ENCODE measurements at places on chromosomes 16 and 17.

DNA sequence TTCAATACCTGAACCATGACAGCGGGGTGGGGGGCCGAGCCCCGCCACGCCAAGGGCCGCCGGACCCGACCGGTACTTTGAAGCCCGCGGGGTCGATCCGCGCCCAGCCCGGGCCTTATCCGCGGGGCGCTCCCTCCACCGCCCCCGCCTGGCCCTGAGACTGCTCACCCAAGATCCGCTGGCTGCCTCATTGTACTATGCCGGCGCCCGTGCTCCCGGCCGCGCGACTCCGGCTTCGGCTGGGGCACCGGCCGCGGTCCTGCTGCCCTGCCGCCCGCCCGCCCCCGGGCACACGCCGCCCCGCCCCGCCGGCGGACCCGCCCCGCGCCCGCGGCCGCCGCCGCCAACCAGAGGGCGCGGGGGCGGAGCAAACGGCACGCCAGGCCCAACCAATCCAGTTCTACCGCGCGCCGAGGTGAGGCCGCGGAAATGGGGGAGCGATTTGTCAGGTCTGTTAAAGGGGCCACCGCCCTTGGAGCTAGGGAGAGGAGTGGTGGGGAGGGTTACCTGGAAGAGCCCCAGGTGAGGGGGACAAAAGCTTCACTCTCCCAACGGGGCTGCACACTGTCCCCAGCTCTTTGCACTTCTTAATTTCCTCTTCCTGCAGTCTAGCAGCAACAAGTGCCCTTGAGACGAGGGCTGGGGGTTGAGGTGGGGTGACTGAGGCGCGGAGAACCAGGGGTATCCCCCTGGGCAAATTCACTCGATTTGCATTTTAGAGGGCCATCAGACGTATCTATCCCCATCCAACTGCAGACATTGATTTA, at the start of gene TEX2:
TSS of gene TEX2 (minus strand) at position 261 of the 767 bp plus-strand sequence. CDS start 49,043 bp downstream, outside the sequence.
- peak; percentile 97 for DNase-seq

- no peak for DNase-seq
Observed at GRCh38 chr17:37118366-37119137, 169.8 kb downstream of the AATF start.

DNA sequence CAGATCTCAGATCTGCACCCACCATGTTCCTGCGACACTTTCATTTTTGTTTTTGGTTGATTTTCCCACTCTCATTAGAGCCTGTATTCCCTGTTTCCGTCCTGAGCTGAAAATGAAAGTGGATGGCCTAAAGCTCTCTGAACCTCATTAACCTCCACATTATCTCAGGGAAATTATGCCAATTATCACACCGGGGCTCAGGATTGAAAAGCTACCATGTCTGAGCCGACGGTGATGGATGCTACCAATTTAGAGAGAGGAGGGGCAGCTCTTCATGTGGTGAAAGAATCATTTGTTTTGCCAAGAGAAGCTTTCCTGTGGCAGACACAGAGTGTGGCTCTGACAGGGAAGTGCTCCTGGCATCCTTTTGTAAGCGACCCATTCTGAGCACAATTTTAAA, 410.4 kb upstream of the CDH11 start:
- DNase-seq = no peak

DNA sequence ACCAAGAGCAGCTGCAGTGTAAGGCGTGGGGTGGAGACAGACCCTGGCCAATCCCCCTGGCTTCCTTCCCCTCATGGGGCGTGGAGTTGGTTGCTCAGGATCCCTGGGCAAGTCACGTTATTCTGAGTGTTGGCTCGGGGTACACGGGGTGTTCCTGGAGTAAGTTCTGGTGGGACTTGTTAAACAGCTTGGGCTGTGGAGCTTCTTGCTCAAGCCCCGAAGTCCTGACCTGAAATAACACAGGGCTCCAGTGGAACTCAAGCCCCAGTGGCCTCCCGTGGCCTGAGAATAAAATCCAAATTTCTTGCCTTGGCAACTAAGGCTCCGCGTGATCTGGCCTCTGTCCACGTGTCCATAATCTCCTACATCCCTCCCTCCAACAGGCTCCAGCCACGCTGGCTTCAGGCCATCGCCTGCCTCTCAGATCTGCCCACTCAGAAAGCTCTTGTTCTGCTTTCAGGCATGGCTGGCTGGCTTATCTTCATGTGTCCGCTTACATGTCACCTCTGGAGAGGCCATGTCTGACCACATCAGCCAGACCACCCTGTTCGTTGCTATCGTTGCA, 49.3 kb upstream of the BCO1 start:
- DNase-seq = peak; percentile 89

- DNase-seq = no peak
Observed at GRCh38 chr17:81338274-81339190, 43.4 kb upstream of the SLC38A10 start.

DNA sequence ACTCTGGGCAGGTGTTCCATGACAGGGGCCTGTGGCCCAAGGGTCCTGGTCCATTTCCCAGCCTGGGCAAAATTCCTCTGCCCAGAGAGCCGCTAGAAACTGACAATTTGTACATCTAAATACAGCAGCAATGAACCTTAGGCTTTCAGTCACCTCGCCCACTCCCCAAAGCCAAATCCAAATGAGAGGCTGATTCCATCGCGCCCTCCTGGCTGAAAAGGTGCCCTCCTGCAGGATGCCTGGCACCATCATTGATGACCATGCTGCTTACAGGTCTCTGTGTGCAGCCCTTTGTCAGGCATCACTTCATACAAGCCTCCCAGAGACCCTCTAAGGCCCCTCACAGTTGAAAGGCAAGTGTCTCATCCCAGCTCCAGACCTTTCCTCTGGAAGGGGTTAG, 114.7 kb downstream of the C16orf78 start:
- no peak for DNase-seq

Data from Right ventricle myocardium inferior (tissue), 1 donor.